ENCODE measurements at places on chromosomes 4 and X.

DNA sequence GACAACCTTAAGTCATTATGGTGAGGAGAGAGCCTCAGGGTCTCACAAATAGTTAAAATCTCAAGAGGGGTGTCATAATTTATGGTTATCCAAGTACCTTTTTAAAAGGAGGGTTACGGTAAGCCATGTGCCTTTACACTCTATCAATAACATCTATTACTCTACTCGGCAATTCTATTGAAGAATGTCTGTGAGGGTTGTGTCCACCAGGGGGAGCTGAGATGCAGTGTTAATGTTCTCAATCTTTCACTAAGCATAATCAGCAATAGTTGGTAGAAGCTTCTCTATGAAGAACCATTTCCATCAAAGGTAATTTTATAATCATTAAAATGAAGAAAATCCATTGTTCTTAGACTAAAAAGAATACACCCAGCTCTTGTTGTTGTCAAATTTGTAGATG lies 457.4 kb downstream of the CENPC start:
- DNase-seq, result no peak

- DNase-seq, result no peak
Measured at GRCh38 chr4:142523111-142523510, 323.0 kb downstream of the INPP4B start.

- DNase-seq, result no peak
Measured at GRCh38 chr4:42396361-42396751, 932 bp upstream of the SHISA3 start.

DNA sequence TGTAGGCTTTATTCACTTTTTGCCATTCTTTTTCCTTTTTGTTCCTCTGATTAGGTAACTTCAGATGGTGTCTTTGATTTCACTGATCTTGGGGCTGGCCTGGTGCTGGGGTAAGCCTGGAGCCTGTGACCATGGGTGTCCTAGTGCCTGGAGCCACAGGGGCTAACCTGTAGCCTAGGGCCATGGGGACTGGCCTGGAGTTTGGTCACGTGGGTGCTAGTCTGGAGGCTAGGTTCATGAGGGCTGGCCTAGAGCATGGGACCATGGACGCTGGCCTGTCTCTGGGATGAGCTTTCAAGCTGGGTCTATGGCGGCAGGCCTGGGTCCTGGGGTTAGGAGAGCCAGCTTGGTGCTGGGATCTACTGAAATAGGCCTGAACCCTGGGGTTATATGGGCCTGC lies 32.2 kb upstream of the ALG13 start:
- DNase-seq, result no peak

DNA sequence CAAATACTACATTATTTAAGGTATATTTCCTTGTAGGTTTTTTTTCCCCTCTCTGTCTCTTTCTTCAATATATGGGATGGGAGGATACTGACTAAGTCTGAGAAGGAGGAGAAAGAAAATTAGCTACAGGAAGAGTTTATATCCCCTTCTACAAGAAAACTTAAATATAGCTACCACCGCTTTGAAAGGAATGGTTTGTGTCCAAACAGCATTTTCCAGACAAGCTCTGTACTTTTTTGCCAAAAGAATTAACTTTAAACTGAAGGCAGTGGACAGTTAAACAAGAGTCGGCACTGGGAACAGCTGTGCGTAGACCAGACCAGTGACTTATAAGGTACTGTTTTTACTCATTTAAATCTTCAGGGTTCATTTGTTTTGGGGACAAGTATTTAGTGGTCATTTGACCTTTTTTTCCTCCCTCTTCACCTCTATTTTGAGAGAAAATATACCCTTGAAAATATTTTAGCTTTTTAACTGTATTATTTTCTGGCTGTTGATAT lies 303.7 kb downstream of the ARHGAP24 start:
- DNase-seq, result no peak

- DNase-seq, result no peak
Measured at GRCh38 chr4:83171436-83172039, 57.0 kb upstream of the PLAC8 start.

- DNase-seq, result peak; percentile 6
Measured at GRCh38 chr4:43251841-43252240, 359.3 kb downstream of the GRXCR1 start.

DNA sequence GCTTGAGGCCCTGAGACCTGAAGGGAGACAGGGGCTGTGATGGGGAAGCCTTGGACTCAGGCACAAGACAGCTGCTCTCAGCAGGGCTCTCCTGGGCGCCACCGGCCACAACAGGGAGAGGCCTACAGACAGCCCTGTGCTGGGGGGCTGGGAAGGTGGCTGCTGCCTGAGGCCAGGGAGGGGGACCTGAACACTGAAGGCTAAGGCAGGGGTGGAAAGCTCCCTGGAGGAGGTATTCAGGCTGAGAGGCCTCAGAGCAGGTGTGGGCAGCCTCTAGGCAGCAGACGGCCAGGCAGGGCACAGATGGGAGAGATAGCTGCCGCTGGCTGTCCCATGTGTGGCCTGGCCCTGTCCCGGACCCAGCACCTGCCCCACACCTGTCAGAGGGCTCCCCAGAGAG lies 33.0 kb downstream of the TACC3 start:
- no peak for DNase-seq

DNA sequence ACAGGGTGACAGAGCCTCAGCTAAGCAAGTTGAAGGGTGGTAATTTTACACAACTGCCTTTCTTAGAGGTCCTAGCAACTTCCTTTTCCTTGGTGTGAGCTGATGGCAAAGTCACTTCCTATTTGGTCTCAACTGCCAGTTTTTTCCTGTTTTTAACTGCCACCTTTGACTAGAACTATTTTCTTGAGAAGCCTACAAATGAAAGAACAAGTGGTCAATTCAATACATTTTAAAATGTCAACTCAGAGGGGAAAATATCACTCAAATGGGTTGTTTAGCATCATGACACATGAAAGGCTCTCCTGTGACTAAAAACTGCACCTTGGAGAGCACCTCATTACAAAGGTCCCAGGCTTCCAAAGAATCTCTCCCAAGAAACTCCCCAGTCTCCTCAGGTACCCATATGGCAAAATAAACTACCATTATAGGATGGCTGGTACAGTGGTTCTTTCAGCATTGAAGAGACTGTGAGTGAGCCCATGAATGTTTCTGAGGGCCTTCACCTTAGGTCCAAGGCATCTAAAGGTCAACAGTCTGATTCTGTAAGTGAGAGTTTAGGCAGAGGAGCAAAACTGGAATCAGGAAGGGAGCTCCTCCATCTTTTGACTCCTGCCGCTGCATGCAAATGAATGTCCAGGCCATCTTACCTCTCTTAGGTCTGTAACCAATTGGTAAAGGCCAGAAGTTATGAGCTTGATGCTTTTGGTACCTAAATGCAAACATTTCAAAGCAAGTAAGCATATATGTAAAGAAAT lies 5.5 kb upstream of the STK26 start:
- no peak for DNase-seq

- DNase-seq, result no peak
Measured at GRCh38 chrX:107629540-107629909, 1.2 kb downstream of the PRPS1 start.

DNA sequence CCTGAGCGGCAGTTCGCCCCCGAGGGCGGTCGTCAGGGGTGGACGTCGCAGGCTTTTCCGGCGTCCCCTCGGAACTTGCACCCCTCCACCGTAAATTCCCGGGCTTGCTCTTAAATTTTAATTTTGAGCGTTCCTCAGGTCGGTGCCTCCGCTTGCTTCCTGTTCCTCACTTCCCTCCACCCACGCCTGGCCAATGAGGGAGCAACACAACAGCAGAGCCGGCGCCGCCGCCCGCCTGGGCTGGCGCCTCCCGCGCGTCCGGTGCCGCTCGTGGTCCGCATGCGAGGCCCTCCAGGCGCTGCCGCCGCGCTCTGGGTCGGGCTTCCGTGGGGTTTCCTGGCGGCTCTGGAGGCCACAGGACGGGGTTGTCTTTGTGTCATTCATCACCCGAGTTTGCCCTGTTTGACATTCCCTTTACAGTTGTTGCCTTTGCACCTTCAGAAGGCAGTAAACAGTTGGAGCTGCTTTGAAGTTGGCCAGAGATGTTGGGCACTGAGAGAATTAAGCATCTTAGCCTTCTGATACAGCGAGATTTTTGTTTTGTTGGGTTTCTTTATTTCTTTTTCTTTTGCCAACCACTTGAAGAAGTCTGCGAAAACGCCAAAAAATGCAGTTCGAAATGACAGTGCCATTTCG lies 692 bp downstream of the SPCS3 start:
- DNase-seq, result peak; percentile 51

DNA sequence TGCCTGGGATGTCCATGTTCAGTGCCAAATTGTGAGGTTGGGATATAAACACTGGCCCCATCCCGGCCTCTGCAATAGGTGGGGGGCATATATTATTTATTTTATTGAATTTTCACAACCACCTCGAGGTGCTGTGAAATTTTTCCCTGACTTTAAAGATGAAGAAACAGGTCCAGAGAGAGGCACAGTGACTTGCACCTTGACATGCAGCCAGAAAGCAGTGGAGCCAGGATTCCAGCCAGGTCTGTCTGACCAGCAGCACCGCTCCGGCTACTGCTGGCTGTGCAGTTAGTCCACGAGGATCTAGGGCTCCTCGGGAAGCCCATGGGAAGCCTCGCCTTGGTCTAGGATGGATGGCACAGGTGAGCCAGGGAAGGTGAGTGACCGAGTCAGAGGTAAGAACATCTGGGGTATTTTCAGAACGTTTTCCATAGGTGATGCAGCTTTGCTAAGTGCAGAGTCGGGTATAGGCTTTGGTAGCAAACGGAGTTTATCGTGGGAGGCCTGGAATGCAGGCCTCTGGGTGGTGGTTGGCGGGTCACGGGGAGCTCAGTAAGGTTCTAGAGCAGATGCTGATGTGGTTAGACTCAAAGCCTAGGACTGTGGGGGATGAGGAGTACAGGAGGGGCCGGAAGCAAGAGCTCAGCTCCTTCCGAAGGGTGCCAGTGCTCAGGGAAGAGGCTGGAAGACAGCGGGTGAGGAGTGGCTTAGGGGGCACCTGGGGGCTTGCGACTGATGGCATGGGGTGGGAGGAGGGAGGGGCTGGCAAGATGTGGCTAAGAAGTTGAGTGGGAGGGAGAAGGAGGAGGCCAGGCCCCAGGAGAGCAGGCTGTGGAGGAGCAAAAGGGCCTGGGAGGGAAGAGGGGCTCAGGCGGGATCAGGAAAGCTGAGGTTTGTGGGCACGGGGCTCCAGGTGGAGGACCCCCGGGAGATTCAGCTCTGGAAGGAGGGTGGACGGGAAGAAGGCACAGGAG lies 107.7 kb upstream of the LRPAP1 start:
- DNase-seq, result no peak

DNA sequence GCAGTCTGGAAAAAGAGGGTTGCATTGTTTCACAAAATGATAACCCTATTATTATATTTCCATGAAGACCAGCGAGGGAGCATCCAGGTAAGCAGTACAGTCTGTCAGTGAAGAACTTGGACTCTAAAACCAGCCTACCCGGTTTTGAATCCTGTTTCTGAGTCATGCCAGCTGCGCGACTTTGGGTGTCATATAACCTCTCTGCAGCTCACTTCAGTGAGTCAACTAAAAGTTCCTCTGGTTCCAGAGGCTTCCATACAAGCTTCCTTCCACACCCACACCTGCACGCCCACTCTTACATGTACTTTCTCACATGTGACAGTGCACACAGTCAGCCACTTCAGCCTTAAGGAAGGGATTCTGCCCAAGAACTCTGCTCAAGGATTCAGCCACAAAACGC lies 49.8 kb upstream of the PRPS2 start:
- no peak for DNase-seq

DNA sequence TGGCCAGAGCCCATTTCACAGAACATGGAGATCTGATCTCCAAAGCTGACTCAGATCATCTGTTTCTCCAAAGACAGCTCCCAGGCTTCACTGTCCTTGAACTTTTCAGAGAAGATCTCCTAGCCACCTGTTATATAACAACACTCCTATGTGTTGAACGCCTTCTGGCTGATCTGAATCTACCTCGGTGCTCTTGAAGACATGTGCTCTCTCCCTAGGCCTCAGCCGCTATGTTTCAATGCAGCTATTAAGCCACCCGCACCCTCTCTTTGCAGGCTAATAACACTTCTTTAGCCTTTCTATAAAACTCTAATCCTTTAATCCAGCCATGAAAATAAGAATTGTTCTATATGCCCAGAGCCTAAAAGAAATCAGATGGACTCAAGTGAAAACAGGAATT lies 34.9 kb downstream of the SEL1L3 start:
- no peak for DNase-seq

DNA sequence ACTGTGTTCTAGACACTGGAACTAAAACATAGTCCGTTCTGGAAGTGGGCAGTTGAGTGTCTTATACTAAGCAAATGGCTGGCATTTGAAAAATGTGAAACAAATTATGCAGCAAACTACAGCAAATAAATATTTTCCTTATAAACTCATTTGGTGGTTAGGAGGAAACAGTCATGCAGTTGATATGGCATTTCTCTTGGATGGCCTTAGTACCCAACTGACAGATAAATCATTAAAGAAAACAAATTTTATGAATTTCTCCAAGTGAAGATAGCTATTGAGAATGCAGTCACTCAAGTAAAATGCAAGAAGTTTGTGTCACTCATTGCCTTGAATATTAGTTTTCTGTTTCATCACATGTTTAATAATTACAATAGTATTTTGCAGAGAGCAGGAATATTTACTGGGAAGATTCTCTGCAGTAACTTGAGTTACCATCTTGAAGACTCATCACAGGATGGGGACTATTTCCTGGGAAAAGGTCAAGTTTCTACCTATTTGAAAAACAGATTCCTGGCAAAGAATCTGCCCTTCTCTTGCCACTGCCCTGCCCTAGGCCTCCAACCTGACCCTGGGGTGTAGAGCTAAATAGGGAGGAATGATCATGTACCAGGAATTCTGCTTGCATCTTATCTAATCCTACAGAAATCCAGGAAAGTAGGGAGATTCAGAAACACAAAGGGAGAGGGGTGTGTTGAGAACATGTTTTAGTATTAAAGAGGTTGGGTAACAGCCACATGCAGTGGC lies 105.9 kb downstream of the SH3RF1 start:
- no peak for DNase-seq

- DNase-seq, result no peak
Measured at GRCh38 chr4:170697845-170698244, 608.1 kb upstream of the AADAT start.

DNA sequence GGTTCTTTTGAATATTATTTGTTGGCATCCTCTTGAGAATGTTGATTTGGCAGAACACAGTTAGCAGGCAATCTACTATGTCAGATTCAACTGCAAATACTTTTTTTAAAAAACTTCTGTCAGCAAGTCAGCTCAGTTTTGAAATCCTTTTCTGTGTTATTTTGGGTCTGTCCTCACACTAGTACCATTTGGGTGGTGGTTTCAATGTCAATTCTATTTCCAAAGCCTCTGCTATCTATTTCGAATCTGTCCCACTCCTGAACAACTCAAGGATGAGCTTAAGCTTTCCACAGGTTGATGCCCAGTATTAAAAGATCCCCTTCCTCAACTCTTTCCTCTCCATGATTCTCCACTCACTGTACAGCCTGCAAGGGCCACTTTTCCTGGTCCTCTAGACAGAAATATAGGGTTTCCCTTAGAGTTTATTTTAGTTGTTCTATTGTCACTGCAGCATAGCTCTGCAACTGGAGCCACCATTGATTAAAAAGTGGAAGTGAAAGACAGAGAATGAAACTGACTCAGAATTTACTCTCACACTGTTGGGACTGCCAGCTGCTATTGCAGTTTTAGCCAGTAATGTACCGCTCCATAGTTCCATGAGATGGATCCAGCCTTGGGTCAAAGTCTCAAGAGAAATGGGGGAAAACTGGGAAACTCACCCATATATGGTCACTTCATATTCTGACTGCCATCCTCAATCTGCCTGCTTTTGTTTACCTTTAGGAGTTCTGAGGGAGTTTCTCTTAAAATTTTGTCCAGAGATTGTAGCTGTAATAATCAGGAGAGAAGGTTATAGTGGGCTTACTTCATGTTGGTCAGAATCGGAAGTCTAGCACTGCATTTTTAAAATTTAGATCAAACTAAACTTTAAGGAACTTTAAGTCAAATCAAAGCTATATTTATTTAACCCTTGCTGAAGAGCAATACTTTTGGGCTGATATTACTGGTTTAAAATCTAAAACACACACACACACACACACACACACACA lies 14.6 kb downstream of the HDX start:
- DNase-seq, result no peak

All from NCI-H774 (cell line).